ENCODE measurements at places on chromosomes 13 and 19.

DNA sequence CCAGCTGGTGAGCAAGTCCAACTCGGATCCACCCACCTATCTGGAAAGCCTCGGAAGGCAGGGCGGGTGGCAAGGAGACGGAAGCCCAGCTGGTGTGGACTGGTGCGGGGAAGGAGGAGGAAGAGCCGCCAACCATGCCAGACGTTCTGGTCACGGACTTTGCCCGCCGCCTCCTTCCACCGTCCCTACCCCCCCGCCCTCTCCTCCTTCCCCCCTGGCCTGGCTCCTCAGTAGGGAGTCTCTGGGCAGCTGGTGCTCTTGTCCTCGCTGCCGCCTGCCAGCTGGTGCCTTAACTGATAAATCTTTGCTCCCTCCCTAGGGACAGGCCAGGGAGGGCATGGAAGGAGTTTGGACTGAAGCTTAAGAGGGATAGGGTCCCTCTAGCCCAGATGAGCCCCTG is 4.8 kb downstream of the SYNGR4 start:
- DNase-seq: no peak

DNA sequence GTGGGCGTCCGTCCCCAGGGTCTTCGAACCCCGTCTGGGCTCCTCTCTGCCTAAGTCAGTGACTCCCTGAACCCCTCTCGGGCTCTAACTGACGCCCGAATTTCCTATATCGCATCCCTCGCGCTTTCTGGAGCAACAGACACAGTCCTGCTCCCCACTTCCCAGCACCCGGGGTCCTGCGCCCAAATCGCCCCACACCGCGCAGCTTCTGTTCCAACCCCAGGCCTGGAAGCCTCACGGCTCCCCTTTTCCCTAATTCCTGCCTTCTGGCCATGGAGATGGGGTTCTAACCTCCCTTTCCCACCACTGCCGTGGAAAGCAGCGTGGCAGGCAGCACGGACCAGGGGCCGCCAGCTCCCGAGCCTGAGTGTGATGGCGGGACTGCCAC is 1.6 kb upstream of the GRTP1 start:
- DNase-seq: no peak

- no peak for DNase-seq
These were observed 1065.8 kb upstream of the MIR17HG start for GRCh38 chr13:90281709-90282108.

DNA sequence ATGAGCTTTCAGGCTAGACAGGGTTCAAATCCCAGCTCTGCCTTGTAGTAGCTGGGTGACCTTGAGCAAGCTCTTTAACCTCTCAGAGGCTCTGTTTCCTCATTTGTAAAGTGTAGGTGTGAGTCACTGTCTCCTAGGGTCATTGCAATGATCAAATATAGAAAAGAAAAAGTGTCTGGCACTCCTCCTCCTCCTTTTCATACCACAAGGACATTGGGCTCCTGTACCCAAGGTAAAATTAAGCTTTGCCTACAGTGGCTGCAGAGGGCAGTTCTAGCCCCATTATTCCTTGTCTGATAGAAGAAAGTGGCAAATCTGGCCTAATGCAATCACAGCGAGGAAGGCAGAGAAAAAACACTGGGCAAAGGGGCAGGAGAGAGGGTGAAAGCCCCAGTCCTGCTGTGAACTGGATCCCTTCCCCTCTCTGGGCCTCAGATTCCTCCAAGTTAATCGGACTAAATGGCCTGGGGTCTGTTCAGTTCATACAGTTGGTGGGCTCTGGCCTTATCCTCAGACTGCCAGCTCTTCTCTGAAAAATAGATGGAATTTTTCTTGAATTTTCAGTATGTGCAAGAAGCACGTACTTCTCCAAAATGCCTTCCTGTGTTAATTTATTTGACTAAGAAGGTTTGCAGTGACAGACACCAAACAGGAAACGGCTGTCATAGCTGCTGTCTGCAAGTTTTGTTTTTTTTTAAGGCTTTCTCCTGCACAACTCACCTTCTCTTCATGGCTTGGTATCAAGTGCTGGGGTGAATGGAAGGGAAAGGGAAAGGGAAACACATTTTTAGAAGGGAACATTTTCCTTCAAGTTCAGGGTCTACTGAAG is 35.3 kb downstream of the RGCC start:
- DNase-seq: no peak

DNA sequence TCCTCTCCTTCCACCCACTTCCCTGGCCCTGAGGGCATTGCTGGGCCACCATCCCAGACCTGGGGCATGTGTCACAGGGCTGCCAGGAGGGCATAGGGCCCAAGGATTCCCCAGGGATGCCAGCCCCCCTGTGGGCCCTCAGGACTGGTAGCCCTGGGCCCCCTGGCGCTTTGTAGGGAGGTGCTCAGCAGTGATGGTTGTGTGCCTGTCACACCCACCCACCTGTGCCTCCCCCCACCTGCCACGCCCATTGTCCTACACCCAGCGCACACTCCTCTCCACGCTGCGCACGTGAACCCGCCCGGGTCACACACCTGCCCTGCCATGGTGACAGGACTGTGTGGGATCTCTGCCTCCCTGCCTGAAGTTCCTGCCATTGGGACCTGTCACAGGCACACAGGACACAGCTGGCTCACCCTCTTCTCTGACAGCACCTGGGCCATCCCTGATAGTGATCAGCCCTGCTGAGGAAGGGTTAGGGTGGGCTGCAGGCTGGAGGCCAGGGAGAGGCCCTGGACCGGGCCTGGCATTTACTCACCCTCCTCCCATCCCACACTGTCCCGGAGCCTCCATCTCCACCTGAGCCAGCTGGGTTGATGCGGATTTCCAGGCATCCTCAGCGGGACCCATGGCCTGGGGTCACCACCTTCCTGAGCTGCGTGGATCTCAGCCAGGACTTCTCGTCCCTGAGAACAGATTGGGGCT is 23.9 kb downstream of the WTIP start:
- DNase-seq: no peak

DNA sequence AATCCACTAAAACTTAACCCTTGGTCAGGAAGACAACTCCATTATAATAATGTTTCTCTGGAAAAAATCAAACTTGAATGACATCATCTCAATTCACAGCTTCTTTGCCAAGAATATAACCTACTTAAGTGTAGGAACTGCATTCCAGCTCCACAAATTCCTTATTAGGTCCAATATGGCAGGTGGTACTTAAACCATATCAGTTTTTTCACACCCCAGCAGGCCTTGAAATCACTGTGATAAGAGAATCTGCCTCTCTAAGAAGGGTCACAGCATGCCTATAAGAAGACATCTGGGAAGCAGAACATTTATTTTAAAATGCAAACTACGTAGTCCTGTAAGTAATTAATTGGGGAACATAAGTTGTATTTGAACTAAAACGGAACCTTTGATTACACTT is 687.8 kb downstream of the DIAPH3 start:
- no peak for DNase-seq

GRCh38 chr19:2533686-2534422 is 57.9 kb downstream of the GADD45B start:
- no peak for DNase-seq

DNA sequence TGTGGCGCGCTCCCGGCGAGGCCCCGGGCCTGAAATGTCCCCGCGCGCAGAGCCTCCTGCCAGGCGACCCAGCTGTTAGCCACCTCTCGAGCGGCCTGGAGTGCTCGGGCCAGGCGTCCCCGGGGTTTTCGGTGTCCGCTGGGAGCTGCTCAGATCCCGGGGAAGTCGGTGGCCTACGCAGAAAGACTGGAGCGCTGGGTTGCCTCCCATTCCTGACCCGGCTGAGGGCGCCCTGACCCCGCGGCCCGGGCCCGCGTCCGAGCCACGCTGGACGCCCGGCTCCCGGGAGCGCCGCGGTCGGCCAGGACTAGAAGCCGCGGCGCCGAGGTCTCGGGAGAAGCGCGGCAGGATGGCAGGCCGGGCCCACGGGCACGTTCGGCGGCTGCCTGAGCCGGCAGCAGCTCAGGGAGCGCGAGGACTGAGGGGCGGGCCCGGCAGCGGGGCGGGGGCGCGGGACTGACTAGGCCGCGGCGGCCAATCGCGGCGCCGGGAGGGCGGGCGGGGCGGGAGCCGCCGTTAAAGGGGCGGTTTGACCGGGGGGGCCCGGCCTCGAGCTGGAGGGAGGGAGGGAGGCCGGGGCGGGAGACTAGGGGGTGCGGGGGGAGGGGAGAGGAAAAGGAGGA is 1.3 kb upstream of the ZIC2 start:
- peak; percentile 52 for DNase-seq

GRCh38 chr19:48841047-48841446 is 4.8 kb upstream of the HSD17B14 start:
- no peak for DNase-seq

- no peak for DNase-seq
These were observed 1.1 kb downstream of the MAB21L1 start for GRCh38 chr13:35475212-35475959.

DNA sequence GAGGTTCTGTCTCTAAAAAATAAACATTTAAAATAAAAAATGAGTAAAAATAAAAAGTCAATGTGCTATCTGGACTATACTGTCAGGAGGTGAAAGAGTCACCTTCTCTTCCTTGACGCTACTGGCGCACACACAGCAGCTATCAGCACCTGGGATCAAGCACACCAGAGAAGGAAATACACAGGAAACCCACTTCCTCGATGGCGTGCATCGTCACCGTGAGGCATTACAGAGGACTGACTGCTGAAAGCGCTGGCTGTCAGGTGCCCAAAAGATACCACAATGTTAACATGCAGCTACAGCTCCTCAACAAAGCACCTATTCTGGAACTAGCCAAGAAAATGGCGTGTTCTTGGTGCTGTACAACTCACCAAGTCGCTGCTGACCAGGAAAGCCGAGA is 6.1 kb downstream of the SLC35E1 start:
- DNase-seq: peak; percentile 81

GRCh38 chr19:45243144-45243732 is 2.0 kb downstream of the EXOC3L2 start:
- DNase-seq: no peak

GRCh38 chr19:34503531-34504272 is 22.1 kb downstream of the WTIP start:
- DNase-seq: no peak

DNA sequence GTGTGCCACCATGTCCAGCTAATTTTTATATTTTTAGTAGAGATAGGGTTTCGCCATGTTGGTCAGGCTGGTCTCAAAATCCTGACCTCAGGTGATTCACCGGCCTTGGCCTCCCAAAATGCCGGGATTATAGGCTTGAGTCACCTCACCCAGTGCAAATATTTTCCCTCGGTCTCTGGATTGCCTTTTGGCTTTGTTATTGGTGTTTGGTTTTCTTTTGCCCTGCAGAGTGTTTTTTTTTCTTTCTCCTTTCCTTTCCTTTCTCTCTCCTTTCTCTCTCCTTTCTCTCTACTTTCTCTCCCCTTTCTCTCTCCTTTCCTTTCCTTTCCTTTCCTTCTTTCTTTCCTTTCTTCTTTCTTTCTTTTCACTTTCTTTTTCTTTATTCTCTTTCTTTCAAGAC is 33.2 kb downstream of the KDM4B start:
- no peak for DNase-seq

DNA sequence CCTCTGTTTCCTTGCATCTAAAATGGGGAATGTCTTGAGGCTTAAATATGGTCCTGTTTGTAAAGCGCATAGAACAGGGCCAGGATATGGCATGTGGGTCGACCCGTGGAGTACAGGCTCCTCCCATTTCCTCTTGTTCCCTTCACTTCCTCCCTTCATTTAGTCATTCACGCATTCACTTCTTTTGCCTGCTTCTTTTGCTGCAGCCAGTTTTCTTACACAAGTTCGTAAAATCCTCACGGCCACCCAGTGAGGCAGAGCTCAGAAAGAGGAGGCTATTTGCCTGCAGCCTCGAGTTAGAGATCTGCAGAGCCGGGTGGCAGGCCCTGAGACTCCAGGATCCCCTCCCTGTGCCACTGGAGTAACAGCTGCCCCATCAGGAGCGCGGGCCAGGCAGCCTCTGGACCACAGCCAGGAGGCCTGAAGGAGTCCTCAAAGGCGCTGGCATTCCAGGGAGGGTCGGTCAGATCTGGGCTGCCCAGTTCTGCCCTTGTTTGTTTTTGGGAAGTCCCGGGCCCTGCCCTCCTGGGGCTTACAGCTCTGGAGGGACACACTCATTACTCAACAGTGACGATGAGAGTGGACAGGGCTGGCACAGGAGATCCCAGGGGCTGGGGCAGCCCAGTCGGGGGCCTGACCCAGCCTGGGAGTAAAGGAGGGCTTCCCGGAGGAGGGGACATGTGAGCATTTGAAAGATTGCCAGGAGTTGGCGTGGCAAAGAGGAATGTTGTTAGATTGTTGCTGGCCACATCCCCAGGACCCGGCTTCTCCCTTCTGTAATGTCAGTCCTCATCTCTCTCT is 4.6 kb downstream of the PPP5C start:
- no peak for DNase-seq

GRCh38 chr13:28606466-28606865 is 52.5 kb upstream of the POMP start:
- no peak for DNase-seq

DNA sequence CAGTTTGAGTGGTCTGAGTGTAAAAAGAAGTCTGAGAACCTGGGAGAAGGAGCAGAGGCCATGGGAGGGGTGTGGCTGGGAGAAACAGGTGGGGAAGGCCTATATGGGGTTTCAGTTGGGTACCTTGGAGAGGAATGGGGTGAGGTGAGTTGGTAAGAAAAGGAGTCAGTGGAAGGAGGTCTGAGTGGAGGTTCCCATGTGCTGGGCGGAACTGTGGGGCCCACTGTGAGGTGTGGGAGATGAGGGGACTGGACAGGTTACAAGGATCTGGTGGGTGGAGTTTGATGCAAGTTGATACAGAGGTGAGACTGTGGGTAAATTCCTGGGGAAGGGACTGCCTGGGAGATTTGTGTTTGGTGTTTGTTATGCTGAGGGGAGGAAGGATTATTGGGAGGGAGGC is 2.1 kb downstream of the ZNF574 start:
- no peak for DNase-seq

DNA sequence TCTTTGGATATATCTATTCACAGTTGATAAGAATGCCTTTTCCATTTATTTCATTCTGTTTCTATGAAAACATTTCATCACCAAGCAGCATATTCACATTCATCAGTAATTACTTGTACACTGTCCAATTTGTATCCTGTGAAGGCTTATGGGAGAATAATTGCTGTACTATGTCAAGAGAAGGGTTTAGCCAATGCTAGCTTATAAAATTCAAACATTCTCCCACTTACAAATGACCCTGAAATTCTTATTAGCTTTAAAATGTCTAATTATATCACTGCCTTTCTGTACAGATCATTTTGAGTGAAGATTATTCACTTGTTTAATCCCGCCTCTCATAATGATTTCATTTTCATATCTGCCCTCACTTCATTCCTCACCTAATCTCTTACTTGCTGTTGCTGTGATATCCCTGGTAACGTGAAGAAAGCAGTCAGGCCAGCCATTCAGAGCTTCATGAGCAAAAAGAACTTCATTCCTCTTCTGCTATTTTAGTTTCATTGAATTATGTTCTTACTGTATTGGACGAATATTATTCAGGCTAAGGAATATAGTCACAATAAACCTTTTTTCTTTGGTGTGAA is 778.7 kb downstream of the OLFM4 start:
- DNase-seq: no peak

DNA sequence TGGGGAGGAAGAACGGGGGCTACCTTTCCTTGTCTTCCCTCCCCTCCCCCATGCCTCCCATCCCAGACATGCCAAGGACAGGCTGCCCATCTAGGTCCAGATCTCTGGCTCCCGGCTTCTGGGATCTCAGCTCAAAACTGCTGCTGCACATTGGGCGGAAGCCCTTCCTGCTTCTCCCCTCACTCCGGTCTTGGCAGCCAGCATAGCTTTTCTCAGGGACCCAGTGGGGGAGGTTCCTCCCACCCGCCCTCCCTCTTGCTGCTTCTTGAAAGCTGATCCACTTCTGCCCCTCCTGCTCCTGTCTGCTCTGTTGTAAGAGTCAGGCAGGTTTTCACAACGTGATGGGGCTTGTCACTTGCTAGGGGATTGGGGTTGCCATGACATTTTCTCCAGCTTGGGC is 21.7 kb upstream of the RNF17 start:
- no peak for DNase-seq
